ENCODE measurements at places on chromosomes 6 and 20.

- peak; percentile 64 for DNase-seq
Measured at GRCh38 chr6:26205161-26205624, 118.0 kb downstream of the HFE start.

DNA sequence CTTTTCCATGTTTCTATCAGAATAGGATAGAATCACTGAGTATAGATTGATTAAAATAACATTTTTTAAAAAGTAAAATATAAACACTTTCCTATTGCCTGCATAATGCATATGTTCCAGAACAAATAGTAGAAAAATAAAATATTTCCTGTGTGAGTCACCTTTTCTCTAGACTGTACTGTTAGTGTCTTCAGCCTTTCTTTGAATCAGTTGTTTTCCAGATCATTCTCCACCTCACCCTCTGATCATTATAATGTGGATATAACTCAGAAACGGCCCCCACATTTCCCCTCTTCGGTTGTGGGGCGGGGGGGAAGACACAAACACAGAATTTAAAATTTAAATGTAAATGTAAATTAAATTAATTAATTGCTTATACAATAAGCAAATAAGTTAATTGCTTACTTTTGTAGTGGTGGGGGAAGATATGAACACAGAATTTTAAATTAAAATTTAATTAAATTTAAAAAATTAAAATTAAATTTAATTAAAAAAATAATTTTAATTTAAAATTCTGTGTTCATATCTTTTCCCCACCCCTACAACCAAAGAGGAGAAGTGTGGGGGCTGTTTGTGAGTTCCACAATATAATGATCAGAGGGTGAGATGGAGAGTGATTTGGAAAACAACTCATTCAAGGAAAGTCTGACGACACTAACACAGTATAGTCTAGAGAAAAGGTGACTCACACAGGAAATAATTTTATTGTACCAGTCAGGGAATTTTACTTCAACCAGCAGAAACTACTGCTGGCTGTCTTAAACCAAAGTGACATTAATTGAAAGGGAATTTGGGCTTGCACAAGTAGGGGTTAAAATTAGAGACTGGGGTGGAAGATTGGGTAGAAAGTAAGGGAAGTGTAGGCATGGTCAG lies 37.1 kb upstream of the PROKR2 start:
- no peak for DNase-seq

GRCh38 chr20:43840382-43841070 lies 74.1 kb upstream of the TOX2 start:
- DNase-seq, result no peak

- DNase-seq, result no peak
Measured at GRCh38 chr6:50361641-50362331, 312.1 kb upstream of the DEFB112 start.

- DNase-seq, result no peak
Measured at GRCh38 chr6:169363590-169363989, 109.9 kb upstream of the THBS2 start.
